ENCODE measurements at places on chromosomes 5 and 9.

DNA sequence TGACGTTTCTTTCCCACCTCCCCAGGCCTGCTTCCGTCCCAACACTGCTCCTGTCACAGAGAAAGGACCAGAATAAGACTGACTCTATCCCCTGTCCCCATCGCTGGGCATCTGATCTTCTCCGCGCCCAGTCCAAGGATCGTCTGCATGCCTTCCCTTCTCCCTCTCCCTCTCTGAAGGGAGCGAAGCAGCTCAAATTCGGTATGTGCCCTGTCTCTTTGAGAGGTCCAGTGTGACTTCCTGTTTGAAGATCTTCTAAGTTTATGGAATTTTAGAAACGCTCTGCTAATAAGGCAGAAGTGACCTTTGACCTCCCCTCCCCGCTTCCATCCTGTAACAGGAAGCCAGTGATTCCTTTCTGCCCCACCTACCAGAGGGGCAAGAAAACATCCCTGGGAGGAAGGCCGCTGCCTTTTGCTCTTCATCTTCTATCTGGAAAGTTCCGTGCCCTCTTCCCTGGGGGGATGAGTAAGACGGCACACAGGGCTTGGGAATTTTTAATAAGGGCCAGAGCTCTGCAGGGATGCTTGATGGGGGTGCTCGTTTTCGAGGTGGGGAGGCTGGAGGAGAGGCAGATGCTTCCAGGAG is 40.7 kb upstream of the RNU6ATAC start:
- DNase-seq, result no peak

- DNase-seq, result no peak
Observed at GRCh38 chr9:87516222-87516925, 18.7 kb downstream of the DAPK1 start.

DNA sequence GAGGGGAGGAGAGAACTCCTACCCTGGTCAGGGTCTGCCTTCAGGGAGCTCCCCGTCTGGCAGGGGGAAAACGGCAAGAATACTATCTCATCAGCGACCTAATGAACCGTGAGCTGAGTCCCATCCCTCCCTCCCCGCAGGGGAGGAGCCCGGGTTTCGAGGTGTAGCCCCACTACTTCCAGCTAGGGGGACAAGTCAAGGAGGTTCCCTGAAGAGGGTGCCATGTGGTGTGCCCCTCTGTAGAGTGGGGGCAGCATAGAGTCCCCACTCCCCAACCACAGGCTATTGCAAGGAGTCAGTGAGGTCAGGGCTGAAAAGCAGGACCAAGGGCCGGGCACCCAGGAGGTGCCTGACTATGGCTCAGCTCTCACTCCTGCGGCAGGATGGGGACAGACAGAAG is 50.9 kb upstream of the RXRA start:
- DNase-seq, result no peak

DNA sequence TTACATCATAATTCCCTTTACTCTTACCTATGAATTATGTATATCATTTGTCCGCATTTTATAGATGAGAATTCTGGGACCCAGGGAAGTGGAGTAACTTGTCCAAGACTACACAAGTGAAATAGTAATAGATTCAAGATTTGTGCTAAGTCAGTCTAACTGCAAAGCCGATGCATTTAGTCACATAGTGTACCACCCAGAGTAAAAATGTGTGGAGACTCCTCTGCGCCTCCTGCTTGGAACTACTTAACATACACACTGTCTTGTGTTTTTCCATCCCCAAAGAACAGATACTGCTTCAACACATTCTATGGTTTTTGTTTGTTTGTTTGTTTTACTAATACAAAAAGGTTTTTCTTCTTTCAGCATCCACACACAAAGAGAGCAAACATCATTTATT is 729.8 kb downstream of the PRELID2 start:
- DNase-seq, result no peak

DNA sequence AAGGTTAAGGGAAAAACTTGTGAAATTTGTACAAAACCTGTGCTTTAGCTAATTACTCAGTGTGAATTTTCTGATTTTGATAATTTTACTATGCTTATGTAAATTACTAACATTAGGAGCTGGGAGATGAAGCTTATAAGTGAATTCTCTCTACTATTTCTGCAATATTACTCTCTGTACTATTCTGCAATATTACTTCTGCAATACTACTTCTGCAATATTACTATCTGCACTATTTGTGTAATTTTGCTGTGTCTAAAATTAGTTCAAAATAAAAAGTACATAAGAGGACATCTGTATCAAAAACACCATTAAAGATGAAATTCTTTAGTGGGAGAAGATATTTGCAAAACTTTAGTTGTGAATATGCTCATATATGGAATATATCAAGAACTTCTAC is 62.9 kb downstream of the C9 start:
- DNase-seq, result no peak

DNA sequence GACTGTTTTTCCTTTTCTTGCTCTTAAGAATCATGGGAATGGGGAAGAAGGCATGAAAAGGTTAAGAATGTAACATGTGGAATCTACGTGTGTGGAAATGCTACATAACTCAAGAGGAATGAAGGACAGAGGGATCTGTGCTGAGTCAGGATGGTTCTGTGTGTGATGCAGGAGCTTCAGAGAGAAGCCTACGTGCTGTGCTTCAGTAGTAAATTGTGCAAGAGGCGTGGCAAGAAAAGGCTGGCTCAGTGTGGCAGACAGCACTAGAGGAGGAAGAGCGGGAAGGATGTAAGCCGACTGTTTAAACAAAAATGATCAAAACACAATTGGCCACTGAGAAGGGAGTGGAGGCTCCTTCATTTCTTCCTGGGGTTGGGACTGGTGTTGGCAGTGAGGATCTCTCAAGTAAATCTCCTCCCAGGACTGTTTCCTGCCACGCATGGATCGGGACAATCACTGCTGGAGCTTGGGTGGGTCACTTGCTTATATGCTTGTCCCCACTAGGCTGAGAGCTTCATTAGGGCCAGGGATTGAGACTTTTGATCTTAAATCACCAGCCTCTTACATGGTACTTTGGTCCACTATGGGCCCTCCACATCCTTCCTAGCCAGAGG is 59.4 kb upstream of the BASP1 start:
- DNase-seq, result no peak

DNA sequence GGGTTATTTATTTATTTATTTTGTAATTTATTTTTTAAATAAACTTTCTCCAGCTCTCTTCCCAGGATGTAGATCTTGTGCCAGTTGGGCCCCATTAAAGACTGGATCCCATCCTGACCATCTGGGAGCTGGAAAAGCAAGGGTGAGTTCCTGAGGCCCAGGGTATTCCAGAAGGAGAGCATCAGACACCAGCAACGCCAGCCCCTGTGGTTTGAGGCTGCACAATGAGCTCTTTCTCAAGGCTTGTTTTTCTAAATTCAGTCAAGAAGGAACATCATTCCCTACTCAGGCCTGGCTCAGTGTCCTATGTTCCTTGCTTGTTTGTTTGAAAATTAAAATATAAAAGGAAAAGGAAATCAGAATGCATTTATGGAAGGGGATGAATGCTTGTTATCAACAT is 313.3 kb downstream of the EBF1 start:
- DNase-seq, result no peak

DNA sequence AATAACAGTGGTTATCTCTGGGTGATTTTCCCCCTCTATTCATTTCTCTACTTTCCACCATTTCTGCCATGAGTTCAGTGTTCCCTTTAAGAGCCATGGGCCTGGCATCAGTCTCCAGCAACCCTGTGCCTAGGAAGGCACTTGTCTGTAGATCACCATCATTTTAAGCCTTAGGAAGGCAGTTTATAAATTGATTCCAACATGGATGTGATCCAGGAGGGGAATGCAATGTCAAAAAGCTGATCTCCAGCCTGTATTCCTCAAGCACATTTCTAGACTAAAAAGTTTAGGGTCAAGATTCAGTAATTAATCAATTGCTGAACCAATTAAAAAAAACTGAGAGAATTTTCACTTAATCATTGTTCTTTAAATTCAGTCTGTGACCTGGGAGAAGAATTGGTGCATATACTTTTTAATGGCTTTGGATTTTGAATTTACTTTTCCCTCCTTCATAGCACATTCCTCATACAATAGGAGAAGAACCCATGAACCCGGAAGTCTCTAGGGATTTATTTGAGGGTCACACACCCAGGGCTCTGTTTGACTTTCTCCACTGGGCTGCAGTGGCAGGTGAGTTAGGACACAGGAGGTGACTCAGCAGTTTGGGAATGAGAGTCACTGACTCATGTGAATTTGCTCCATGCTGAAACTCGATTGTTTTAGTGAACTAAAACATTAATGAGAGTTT is 6.1 kb upstream of the ERMP1 start:
- DNase-seq, result no peak

GRCh38 chr5:37926732-37927131 is 86.9 kb upstream of the GDNF start:
- DNase-seq, result no peak

DNA sequence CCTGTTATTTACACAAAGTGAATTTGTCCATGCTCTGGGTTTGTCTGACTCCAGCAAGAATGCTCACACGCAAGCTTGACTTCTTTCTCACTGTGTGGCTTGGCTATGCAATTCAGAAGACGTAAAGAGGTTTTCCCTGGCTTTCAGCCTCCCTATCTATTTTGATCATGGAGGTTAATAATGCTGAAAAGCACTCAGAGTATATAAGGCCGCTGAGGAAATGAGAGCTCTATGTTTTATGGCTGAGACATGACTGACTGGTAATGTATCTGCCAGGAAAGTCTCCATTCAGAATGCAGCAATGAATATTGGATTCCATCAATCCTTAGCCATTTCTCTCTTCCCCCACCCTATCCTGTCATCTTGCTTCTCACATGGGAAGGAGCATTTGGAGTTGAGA is 417.3 kb downstream of the DMAC1 start:
- no peak for DNase-seq

- no peak for DNase-seq
Observed at GRCh38 chr5:19866090-19866450, 121.9 kb downstream of the CDH18 start.

DNA sequence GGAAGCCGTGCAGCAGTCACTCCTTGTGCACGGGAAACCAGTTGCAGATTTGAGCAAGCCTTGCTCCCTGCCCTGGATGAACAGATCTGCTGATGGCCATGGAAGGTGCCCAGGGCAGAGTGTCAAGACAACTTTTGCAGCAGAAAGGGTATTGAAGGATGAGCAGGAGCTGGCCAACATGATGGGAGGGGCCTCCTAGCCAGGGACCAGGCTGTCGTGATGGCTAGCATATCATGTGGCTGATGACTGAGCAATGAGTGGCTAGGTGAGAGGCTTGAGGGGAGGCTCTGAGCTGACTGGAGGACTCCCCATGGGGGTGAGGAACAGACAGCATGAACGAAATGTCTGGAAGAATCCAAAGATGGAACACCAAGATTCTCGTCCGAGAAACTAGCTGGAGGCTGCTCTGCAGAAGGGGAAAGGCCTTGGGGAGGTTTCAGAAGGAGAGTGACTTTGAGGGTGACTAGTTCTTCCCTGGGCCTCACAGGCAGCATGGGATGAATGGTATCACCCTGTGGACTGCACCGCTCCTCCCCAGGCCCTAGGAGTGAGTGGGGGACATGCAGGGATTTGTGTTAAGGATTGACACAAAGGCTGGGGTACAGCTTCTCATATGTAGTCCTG is 18.5 kb downstream of the PPARGC1B start:
- DNase-seq, result no peak

DNA sequence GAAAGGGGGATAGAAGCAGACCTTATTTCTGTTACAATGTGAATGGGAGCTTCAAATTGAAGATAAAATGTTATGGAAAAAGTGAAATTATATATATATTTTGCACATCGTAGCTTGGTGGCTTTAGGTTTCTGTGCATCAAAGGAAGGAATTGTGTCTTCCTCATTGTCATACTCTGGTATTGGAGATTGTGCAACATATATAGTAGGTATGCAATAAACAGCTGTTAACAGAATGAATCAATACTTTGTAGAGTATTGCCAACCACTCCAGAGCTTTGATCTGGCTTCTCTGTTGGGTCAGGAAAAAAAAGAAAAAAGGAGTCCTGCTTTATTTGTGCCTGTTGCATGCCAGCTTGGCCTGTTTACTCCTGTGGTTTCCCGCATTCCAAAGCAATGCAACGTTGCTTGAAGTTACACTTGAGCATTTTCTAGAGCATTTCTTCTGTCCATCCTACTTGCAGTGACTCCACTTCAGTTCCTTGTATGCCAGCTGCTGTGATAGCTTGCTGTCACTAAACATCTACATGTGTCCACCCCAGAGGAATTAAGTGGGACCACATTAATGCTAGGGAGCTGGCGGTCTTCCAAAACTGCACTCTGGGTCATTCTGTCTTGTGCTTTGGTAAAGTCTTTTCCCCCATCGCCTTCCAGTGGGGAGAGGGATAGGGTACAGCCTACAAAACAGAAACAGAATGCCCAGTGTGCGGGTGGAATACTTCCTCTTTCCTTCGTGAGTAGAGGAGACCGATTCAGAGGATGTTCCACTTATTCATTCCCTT is 62.0 kb upstream of the MEF2C start:
- DNase-seq, result no peak

GRCh38 chr5:173123416-173123815 is 20.9 kb upstream of the BNIP1 start:
- DNase-seq, result no peak

DNA sequence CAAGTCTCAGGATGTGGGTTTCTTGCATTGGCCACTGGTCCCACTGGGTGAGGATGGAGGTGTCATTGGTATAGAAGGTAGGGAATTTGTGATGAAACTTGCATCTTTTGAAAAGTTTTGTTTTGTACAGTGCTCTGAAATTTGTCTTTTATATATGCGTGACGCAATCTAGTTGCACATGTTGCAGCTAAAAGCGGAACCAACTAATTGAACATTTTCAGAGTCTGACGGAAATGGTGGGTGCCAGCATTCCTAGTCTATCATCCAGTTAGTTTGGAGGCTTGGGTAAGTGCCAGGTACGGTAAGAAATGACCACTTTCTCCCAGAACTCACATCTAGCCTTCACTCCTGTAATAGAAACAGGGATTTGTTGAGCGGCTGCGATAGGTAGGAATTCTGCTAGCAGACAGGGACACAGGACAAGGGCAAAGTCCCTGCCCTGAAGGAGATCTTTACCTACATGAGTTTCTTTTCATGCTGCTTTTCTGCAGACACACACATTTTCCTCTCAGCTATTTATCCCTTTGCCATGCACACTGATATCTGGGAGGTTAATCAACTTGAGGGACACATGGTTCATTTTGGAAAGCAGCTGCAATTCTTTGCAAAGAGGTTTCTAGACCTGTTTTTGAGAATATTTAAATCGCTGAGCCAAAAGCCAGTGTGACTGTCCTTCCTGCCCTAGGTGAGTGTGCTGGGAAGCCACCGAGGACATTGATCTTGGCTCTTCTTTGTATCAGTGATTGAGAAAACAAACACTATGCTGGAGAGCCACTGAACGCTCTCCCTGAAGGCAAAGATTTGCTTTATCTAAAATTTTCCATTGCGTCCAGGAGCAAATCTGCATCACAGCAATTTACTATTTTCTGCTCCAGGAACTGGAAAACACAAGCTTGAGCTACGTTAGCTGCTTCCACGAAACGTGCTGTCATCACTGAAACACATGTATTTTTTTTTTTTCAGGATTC is 89.7 kb downstream of the DAP start:
- DNase-seq, result no peak

Data from activated naive CD4-positive, alpha-beta T cell treated with anti-CD3 and anti-CD28 coated beads, Interleukin-2, amount 50 U/mL, for 16 hours (primary cell).